ENCODE measurements at places on chromosomes 16 and 17.

- no peak for DNase-seq
- H3K27me3 ChIP-seq: no peaks in the 10 kb centered on the region
- H3K4me3 ChIP-seq: no peak overlapping the region
- peaks cover 21% of the 10 kb centered on the region for H3K4me1 ChIP-seq
- H3K36me3 ChIP-seq: peaks cover 37% of the 10 kb centered on the region
These were observed 3.5 kb upstream of the ARHGAP27 start for GRCh38 chr17:45436161-45436560.

GRCh38 chr17:46908068-46908737 lies 14.8 kb upstream of the GOSR2 start:
- H3K36me3 ChIP-seq: no peaks in the 10 kb centered on the region
- H3K4me1 ChIP-seq: no peaks in the 10 kb centered on the region
- peaks cover 3% of the 10 kb centered on the region for H3K27me3 ChIP-seq
- H3K4me3 ChIP-seq: no peak overlapping the region
- no peak overlapping the region for H3K27ac ChIP-seq

- H3K27me3 ChIP-seq: no peaks in the 10 kb centered on the region
- peak; percentile 62 for DNase-seq
- peaks cover 72% of the 10 kb centered on the region for H3K4me1 ChIP-seq
- H3K36me3 ChIP-seq: peaks cover 8% of the 10 kb centered on the region
These were observed 2.7 kb upstream of the SNX20 start for GRCh38 chr16:50683689-50684374.

- H3K27ac ChIP-seq: peak overlapping the region; percentile 93
- peak overlapping the region; percentile 92 for H3K4me3 ChIP-seq
These were observed 775 bp downstream of the CYTH1 start for GRCh38 chr17:78781104-78781892.

- H3K27me3 ChIP-seq: no peaks in the 10 kb centered on the region
- DNase-seq: no peak
- H3K27ac ChIP-seq: peak overlapping the region; percentile 81
- H3K36me3 ChIP-seq: peaks cover 21% of the 10 kb centered on the region
- H3K4me3 ChIP-seq: peak overlapping the region; percentile 21
- peaks cover 53% of the 10 kb centered on the region for H3K4me1 ChIP-seq
These were observed 444.0 kb downstream of the XYLT1 start for GRCh38 chr16:17026600-17027242.

DNA sequence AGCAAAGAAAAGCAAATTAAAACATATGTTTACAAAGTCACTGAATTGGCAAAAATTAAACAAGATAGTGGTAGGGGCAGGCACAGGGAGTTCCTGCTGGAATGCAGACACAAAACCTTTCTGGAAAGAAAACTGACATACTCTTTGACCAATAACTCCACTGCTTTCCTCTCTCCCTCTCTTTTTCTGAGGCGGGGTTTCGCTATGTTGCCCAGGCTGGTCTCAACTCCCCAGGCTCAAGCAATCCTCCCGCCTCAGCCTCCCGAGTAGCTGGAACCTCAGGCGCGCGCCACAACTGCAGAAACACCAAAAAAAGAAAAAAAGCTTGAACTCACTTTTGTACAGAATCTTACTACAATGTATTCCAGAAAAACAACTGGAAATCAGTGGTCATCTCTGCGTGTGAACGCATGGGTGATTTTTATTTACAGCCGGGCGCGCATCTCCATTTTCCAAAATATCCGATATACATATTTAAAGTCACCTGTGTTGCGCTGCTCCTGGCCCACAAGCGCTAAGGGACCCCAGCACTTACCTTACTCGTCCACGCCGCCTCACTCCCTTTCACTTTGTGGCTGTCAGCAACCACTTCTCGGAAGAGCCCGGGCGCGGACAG lies 480 bp downstream of the TXNL4B start:
- peaks cover 47% of the 10 kb centered on the region for H3K4me1 ChIP-seq
- H3K4me3 ChIP-seq: peak overlapping the region; percentile 99
- H3K27ac ChIP-seq: peak overlapping the region; percentile 96
- DNase-seq: no peak
- no peaks in the 10 kb centered on the region for H3K27me3 ChIP-seq

GRCh38 chr16:57756424-57757325 lies 21.1 kb downstream of the KATNB1 start:
- no peak overlapping the region for H3K27ac ChIP-seq
- no peak overlapping the region for H3K4me3 ChIP-seq
- H3K27me3 ChIP-seq: no peaks in the 10 kb centered on the region
- H3K36me3 ChIP-seq: peaks cover 16% of the 10 kb centered on the region
- H3K4me1 ChIP-seq: no peaks in the 10 kb centered on the region

DNA sequence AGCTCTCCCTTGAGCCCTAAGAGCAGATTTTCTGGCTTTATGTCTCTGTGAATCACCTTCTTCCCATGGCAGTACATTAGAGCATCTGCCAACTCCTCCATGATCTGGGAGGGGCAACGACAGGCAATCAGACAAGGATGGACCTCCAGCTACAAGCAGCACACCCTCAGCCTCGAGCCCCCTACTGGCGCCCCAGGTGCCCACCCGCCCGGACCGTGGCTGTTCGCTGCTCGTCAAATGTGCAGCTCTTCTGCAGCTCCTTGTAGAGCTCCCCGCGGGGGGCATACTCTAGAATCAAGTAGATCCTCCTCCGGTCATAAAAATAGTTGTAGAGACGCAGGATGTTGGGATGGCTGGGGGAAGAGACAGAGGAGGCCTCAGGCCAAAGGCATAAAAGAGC lies 3.8 kb downstream of the AURKB start:
- H3K4me1 ChIP-seq: peaks cover 19% of the 10 kb centered on the region
- H3K4me3 ChIP-seq: no peak overlapping the region
- H3K36me3 ChIP-seq: peaks cover 2% of the 10 kb centered on the region
- no peak overlapping the region for H3K27ac ChIP-seq
- DNase-seq: no peak
- no peaks in the 10 kb centered on the region for H3K27me3 ChIP-seq

GRCh38 chr17:27497696-27498095 lies 41.4 kb downstream of the KSR1 start:
- no peak for DNase-seq
- H3K36me3 ChIP-seq: peaks cover 24% of the 10 kb centered on the region
- no peak overlapping the region for H3K4me3 ChIP-seq
- no peaks in the 10 kb centered on the region for H3K27me3 ChIP-seq
- H3K4me1 ChIP-seq: peaks cover 34% of the 10 kb centered on the region

GRCh38 chr17:17811381-17812210 lies 25.2 kb downstream of the SREBF1 start:
- no peak for DNase-seq
- no peaks in the 10 kb centered on the region for H3K27me3 ChIP-seq
- H3K4me3 ChIP-seq: no peak overlapping the region
- H3K27ac ChIP-seq: no peak overlapping the region
- H3K4me1 ChIP-seq: peaks cover 11% of the 10 kb centered on the region

DNA sequence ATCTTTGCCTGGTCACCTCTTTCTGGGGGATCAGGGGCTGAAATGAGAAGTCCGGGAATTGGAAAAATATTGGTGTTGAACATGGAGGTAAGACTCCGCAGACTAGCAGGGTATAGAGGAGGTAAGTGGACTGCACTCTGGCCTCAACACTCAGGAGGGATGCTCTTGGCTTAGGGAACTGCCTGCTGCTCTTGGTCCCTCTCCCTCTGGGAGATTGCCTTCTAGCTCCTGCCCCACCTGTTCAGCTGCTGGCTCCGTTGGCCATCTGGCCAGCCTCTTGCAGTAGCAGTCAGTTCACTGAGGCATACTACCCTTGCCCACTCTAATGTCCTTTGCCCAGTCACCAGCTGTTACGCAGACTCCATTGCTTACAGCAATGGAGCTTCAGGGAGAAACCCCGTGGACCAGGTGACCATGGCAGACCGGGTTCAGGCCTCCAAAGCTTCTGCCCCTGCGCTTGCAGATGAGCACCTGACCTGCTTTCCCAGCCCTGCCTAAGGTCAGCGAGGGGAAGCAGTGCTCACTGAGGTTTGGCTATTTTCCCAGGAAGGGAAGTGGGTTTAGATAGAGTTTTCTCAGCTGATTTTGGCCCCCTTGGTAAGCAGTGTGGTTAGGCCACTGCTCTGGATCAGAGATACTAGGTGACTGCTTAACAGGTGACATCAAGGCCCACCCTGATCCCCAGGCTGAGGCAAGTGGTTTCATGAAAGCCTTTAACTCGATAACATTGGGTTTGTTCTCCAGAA lies 11.9 kb downstream of the CDK5RAP3 start:
- no peaks in the 10 kb centered on the region for H3K27me3 ChIP-seq
- H3K4me3 ChIP-seq: no peak overlapping the region
- no peak for DNase-seq
- H3K27ac ChIP-seq: no peak overlapping the region
- peaks cover 63% of the 10 kb centered on the region for H3K36me3 ChIP-seq
- H3K4me1 ChIP-seq: peaks cover 2% of the 10 kb centered on the region

GRCh38 chr16:57349212-57350031 lies 9.2 kb upstream of the CCL22 start:
- H3K4me1 ChIP-seq: peaks cover 43% of the 10 kb centered on the region
- peak; percentile 51 for DNase-seq
- H3K27ac ChIP-seq: peak overlapping the region; percentile 31
- peak overlapping the region; percentile 62 for H3K4me3 ChIP-seq
- H3K36me3 ChIP-seq: no peaks in the 10 kb centered on the region
- peaks cover 8% of the 10 kb centered on the region for H3K27me3 ChIP-seq

DNA sequence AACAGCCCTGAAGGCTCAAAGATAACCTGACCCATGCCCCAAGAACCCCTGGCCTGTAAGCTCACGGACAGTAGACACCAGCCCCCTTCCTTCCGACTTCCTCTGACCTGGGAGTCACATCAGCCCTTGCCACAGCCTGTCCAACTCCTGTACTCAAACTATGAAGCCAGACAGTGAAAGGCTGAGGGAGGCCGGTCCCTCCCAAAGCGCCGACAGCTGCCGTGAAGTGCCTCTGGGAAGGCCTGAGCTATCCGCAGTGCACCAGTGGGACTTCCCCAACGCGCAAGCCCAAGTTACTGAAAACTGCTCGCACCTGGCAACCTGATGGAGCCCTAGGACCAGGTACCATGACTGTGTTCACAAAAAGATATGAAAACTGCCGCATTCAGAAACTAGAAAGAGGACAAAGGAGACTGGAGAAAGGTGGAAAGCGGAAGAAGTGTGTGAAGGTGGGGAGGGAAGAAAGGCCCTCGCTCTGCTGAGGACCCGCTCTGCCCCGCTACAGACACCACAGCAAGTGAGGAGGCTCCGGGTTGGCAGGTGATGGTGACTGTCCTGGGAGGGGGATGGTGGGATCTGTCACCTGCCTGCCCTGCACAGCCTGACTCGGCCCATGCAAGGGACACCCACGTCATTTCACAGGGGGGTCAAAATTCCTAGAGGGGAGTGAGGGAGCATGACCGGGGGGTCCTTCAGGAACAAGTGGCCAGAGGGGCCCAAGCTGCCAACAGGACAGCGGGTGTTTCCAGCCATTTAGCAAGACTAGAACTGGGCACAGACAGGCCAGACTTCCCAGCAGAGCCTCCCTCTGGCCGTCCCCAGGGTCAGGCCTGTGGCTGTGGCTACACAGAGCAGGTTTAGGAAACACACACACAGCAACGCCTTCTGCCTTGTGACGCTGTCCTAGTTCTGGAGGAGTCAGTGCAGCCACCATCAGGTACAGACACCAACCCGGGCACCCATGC lies 13.1 kb upstream of the TRAP1 start:
- no peak overlapping the region for H3K27ac ChIP-seq
- peaks cover 82% of the 10 kb centered on the region for H3K36me3 ChIP-seq
- DNase-seq: no peak

- no peak overlapping the region for H3K27ac ChIP-seq
- no peaks in the 10 kb centered on the region for H3K36me3 ChIP-seq
- peaks cover 8% of the 10 kb centered on the region for H3K27me3 ChIP-seq
These were observed 8.7 kb downstream of the DNAI2 start for GRCh38 chr17:74282587-74283370.

All from activated B cell treated with CpG ODN at 0.5 μM for 24 hours (primary cell).